ENCODE measurements at places on chromosomes 3 and 15.
A peak's percentile ranks its signal among the peaks of the same experiment; 100 is the strongest.

DNA sequence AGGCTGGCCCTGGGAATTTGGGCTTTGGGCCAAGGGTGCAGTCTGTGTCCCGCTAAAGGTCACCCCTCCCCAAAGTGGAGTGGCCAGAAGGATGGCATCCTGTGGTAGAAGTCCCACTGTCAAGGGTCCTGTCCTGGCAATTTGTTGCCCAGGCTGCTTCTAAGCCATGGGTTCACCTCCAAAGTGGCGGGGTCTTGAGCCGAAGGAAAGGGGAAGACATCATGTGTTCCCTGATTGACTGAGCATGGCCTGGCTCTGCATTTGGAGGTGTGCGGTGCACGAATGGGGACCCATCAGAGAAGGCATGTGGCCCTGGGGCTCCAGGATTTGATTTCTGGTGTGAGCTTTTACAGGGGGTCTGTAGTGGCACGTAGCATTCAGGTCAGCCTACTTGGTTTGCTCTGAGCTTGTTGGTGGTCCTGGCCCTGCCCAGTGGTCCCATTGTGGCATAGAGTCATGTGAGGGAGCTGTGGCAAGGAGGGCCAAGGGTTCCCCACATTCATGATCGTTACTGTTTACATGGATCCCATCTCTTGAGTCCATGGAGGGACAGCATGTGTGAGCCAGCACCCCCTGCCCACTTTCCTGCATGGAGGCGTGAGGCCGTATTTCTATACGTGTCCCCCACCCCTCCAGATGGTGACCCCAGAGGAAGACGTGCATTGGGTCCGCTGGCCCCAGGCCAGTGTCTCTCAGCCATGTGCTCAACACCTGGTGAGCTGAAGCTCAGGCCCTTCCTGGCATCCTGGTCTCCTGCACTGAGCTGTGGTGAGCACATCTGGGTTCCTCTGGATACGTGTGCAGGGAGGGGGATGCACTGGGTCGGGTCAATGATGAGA is 225.1 kb downstream of the SNRPN start:
- DNase-seq: no peak

GRCh38 chr15:84772467-84772866 is 24.1 kb downstream of the ZNF592 start:
- no peak for DNase-seq

DNA sequence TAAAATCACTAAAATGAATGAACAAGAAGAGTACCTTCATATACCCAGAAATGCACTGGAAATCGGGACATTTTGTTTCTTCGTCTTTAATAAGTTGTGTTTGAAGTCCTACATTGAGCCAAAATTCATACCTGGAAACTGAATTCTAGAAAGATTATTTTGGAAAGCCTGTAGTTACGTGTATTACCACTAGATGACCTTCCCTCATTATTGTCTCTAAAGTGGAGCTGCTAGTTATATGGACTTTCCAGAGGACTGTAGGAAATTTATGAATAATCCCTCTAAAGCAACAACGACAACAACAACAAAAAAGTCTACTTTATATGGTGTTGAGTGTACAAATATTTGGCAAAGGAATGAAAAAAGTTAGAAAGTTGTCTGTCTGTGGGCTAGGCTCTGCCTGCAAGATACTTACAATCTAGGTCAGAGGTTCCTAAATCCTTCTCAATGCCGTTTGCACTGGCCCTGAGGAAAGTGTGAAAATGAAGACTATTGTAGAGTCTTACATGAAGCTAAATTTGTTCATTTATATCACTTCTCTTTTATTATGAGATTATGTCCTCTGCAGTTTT is 234.8 kb upstream of the NR2E3 start:
- no peak for DNase-seq

DNA sequence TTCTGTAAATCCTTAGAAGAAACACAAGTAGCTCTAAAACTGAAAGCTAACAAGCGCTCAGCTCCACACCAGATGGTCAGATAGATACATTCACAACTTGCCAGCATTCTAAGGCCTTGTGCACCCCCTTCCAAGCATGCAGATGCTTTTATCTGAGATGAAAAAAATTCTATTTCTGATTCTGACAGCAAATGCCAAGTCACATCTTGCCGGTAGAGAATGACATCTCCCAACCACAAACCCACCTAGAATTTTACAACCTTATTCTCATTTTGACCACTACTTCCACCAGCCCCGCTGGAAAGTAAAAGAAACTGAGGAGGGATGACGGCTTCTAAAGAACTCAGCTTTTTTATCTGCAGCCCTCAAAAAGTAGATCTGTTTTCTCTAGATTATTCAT is 57.7 kb downstream of the SUMF1 start:
- DNase-seq: no peak

- DNase-seq: no peak
Measured at GRCh38 chr3:189883113-189883753, 237.5 kb downstream of the P3H2 start.

DNA sequence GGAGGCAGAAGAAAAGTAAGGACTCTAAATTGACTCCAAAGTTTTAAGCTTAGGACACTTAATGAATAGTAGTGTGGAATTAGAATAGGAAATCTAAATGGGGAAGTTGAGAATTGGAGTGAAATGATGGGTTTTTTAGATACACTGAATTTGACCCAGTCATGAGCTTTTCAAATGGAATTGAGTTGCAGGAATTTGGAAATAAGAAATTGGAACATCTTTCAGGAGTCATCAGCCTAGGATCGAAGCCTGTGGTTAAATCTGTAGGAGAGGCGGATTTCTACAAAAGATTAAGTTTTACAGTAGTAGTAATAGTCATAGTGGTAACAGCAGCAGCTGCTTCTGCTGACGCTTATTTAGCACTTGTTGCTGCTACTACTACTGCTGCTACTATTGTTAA is 129.0 kb upstream of the LRRFIP2 start:
- no peak for DNase-seq

DNA sequence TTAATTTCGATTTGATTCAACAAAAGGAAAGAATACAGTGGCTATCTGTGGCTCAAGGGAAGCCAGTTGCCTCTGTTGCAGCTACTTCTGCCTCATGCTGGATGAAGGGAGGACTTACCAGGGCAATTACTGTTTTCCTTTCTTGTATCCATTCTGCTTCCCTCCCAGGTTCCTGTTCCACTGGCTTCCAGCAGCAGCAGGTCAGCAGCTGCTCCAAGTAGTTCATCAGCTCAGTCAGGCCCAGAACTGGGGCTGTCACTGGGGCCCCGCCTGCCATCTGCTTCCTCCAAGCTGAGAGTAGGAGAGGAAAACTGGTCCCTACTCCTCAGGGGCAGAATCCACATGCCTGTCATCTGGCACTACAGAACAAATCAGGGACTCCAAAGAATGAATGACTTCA is 48.6 kb upstream of the ULK4 start:
- DNase-seq: no peak

GRCh38 chr3:66115858-66116654 is 77.3 kb upstream of the MAGI1 start:
- no peak for DNase-seq

GRCh38 chr15:86852741-86853140 is 773.1 kb downstream of the AGBL1 start:
- DNase-seq: no peak

DNA sequence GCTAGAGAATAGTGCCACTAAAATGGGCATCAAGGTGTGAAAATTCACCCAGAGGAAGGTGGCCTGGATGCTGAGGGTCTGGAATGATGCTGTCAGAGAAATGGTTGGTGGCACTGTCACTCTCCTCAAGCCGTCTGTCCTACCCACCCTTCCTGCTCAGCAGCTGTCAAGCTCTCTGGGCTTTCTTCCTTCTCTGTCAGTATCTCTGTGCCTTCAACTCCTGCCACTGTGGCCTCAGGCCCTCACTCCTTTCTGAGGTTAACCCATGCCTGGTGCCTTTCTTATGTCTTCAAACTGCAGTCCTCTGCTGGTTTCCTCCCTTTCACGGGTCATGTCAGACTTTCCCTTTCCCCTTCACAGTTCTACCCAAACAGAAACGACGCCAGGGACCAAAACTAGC is 4.4 kb downstream of the MYO5C start:
- DNase-seq: no peak

DNA sequence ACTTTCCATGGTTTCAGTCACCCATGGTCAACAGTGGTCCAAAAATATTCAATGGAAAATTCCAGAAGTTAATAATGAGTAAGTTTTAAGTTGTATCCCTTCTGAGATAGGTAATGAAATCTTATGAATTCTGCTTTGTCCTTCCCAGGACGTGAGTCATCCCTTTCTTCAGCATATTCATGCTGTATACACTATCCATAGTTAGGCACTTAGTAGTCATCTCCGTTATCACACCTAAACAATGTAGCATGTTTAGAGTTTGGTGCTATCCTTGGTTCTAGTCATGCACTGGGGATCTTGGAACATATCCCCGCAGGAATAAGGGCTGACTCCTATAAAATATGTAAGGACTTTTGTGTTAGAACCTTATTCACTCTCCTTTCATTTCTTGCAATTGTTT is 153.2 kb downstream of the UNC13C start:
- DNase-seq: no peak

DNA sequence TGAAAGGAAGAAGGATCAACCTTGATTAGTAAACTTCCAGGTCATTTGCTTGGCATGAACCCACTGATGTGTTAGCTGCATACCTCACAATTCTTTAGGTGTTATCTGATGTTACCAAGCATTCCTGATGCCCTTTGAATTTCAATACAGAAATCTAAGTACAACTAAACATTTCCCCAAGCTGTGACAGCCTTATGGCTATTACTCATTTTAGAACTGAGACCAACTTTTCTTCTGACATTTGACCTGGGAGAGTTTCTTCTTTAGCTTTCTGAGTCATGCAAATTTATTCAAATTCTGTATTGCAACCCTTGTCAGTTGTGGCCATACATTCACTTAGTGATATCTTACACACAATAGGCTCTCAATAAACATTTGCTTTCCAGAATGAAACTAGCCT is 124.3 kb downstream of the TIGIT start:
- no peak for DNase-seq

- DNase-seq: no peak
Measured at GRCh38 chr3:60728006-60728405, 523.2 kb downstream of the FHIT start.

GRCh38 chr15:78469031-78469430 is 31.0 kb downstream of the IREB2 start:
- DNase-seq: no peak

- DNase-seq: no peak
Measured at GRCh38 chr3:185060655-185061054, 92.2 kb downstream of the C3orf70 start.

DNA sequence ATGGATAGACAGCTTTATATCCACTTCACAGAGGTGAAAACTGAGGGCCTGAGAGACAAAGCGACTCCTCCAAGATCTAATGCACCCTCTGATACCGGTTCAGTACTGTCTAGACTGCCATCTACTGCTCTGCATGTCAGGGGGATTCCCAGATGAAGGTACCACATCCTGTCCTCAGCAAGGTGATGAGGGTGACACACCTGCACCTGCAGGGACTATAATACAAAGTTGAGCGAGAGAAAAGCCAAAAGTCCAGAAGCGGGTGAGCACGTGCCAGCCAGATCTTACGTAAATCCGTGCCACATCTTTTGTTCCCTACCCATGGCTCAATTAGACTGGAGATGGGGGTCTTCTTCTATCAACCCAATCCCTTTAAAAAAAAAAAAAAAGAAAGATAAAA is 32.4 kb upstream of the HES1 start:
- peak; percentile 15 for DNase-seq

- no peak for DNase-seq
Measured at GRCh38 chr3:188659449-188660090, 505.6 kb downstream of the LPP start.

DNA sequence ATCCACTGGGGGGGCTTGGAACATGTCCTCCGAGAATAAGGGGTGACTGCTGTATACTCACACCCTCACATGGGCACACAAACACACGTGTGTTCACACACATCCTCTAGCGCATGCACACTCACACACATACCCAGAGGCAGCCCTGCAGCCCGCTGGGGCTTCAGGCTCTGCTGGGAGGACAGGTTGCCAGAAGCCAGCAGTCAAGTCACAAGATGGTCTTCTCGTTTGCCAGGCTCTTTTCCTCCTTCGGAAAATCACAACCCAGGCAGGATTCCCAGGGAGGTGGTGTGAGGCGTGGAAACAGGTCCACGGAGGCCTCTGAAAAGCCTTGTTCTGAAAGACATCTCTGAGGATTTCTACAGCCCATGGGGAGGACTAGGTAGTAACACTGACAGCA is 26.8 kb downstream of the MEGF11 start:
- no peak for DNase-seq

GRCh38 chr15:66682865-66683264 is 19.2 kb upstream of the SMAD6 start:
- DNase-seq: no peak

DNA sequence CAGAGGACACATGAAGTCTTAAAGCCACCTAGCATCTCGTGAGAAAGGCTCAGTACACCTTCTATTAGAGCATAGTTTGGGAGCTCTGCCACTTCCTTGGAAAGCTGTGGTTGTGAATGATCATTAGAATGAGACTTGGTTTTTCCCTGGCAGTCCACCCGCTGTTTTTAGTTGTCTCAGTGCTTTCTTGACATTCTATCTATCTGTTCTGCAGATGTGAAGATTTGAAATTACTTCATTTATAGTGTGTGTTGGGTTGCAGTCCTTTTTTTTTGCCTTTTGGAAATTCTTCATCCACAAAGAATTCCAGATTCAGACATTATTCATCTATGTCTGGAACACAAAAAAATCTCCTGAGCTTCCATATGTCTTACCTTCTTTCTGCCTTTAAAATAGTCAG is 23.7 kb downstream of the PPP2R3A start:
- DNase-seq: no peak

DNA sequence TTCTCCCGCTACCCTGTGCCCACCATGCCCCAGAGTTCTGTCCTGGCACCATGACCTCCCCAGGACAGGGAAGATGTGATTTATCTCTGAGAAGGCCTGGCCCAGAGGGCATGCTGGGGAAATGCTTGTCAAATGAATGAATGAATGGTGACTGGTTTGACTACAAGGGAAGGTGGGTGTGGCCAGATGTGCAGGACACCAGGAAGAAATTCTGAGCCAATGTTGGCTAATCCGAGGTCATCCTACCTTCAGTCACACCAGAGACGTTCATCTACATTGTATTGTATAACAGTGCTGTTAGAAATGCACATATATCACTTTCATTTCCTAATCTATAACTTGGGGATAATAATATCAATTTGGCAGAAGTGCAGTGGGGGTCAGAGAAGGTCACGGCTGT is 138.4 kb downstream of the FAM43A start:
- no peak for DNase-seq

DNA sequence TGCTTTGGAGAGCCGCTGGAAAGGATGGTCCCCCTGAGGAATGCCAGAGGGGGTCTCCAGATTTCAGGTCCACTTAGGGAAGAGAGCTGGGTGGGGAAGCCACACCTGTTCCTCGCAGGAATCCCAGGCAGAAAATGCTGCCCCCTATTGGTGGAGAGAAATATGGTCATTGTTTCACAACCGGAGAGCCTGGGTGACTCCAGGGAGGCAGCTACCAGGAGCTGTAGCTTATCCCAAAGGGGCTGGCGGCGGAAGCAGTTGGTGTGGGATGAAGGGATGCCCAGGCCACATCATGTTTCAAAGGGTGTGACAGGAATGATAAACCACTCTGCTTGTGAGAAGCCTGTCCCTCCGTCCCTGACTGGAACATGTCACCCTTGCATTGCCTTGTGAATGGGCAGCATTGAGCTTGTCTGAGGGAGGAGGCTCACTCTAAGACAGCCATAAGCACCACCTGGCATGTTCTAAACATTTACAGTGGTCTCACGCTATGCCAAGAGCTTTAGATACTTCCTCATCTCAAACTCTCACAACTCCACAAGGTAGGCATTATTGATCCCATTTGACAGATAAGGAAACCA is 34.5 kb downstream of the POMGNT2 start:
- DNase-seq: no peak

Measured in activated T-helper 1 cell treated with Interleukin-2 at 50 U/mL for 16 hours (primary cell).